ENCODE measurements at places on chromosomes 2 and 18.

GRCh38 chr2:201203916-201204654 lies 21.1 kb downstream of the CASP10 start:
- no peak for DNase-seq

DNA sequence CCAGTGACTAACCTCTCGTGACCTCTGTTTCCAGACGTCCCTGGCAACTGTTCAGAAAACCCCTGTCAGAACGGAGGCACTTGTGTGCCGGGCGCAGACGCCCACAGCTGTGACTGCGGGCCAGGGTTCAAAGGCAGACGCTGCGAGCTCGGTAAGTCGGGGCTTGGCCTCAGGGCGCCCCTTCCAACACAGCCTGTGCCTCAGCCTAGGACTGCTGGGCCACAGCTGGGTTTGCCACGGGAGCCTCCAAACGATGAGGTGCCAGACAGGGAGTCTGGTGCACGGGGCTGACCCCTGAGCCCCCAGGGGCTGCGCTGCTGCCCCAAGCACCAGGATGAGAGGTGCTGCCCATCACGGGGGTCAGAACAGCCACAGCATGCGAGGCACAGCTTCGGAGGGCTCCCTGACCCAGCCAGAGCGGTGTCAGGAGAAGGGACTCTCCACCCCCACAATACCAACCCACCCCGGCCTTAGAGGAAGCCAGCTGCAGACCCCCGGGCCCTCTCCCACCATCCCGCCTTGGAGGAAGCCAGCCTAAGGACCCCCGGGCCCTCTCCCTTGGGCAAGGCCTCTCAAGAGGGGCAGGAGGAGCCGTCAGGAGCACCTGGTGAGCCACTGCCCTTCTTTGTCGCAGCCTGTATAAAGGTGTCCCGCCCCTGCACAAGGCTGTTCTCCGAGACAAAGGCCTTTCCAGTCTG lies 20.3 kb downstream of the MTERF4 start:
- DNase-seq, result no peak

DNA sequence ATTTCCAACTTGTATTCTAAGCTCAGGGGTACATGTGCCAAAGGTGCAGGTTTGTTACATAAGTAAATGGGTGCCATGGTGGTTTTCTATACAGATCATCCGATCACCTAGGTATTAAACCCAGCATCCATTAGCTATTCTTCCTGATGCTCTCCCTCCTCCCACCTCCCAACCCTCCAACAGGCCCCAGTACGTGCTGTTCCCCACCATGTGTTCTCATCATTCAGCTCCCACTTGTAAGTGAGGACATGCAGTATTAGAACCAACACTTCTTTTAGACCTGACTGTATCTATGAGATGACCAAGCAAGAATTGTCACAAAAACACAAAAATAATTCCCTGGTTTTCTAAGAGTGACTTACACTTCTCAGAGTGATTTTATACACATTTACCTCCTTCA lies 83.0 kb downstream of the VIT start:
- DNase-seq, result no peak

DNA sequence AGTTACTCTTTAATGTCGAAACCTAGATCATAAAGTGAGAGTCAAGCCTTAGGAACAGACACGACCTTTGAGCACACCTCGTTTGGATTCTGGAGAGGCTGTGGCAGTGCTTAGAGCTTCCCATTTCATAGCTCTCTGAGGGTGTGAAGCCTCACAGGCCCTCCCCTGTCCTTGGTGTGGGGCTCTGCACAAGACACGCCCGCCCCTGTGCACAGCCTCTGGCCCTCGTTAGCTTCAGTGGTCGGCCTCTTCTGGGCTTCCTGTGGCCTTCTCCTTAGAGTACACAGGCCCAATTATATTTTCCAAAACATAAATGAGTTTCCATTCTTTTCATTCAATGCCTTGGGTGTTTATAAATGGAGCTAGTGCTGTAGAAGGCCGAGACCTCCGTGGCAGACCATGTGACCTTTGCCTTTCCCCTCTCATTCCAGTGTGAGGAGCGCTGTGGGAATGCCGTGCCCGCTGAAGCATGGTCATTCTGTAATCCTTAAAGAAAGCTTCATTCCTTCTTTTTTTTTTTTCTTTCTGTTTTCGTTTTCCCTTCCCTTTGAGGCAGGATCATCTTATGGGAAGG lies 208.6 kb downstream of the DCDC2C start:
- no peak for DNase-seq

DNA sequence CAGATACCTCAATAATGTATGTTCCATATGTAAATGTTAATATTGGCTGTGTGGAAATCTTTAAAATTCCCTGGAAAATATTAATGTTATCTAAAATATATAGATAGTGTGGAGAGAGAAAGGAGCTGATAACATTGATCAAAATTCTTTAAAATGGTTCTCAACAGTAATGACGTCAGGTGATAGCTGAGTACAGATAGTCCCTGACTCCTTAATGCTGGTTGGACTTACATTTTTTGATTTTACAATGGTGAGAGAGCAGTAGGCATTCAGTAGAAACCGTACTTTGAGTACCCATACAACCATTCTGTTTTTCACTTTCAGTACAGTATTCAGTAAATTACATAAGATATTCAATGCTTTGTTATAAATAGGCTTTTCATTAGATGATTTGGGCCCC lies 146.6 kb downstream of the GALNT3 start:
- no peak for DNase-seq

GRCh38 chr2:238893349-238894000 lies 45.6 kb downstream of the TWIST2 start:
- DNase-seq, result no peak

- no peak for DNase-seq
Measured at GRCh38 chr2:68813596-68813995, 57.6 kb downstream of the BMP10 start.

GRCh38 chr2:60148716-60149115 lies 404.7 kb downstream of the BCL11A start:
- no peak for DNase-seq

DNA sequence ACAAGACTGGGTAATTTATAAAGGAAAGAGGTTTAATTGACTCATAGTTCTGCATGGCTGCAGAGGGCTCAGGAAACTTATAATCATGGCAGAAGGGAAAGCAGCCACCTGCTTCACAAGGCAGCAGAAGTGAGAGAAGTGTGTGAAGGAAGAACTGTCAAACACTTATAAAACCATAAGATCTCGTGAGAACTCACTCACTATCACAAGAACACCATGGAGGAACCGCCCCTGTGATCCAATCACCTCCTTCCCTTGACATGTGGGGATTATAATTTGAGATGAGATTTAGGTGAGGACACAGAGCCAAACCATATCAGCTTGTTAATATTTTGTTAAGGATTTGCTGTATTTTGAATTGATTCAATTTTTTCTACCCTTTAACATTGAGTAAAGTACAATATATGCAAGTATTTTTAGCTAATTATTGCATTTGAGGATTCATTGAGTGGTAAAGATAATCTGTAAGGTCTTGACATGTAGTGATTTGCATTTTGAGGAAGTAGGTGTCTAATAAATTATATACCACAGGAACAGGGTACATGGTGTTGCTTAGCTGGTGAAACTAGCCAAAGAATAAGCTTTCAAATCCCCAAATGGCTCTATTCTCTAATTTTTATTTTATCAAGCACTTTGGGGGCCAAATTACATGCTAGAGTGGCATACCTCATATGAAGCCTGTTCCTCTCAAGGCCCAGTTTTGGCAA lies 3.9 kb upstream of the C2orf69 start:
- DNase-seq, result no peak

GRCh38 chr18:7291046-7291445 lies 60.2 kb downstream of the LRRC30 start:
- DNase-seq, result no peak

- no peak for DNase-seq
Measured at GRCh38 chr2:12534646-12535263, 182.0 kb upstream of the TRIB2 start.

GRCh38 chr18:46295416-46295815 lies 191.2 kb downstream of the HAUS1 start:
- no peak for DNase-seq

GRCh38 chr18:45014047-45014501 lies 333.4 kb downstream of the SETBP1 start:
- no peak for DNase-seq

GRCh38 chr2:230715201-230715600 lies 2.6 kb downstream of the CAB39 start:
- DNase-seq, result no peak

DNA sequence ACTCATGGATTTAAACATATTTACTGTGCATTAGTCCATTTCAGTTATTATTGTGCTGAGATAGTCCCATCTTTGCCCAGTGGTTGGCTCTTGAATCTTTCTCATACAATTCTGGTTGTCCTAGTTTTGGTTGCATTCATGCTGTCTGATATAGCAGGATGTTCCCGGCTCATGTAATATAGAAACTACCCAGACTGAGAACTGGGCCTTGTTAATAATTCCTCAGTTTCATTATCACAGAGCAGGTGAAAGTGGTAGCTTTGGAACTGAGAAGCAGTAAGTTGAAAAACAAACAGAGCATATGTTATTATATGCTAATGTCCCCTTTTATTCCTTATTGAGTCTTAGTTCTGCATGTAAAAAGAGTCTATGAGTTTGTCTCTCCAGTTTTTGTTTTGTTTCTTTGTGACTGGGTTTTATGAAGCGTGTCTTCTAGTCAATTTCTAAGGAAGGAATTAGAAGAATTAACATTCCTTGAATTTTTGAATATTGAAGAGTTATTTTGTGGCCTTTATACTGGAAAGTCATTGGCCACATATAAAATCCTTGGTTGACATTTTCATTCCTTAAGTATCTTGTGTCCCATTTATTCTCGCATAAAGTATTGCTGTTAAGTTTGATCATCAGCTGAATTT lies 43.3 kb downstream of the EIF5B start:
- DNase-seq, result no peak

DNA sequence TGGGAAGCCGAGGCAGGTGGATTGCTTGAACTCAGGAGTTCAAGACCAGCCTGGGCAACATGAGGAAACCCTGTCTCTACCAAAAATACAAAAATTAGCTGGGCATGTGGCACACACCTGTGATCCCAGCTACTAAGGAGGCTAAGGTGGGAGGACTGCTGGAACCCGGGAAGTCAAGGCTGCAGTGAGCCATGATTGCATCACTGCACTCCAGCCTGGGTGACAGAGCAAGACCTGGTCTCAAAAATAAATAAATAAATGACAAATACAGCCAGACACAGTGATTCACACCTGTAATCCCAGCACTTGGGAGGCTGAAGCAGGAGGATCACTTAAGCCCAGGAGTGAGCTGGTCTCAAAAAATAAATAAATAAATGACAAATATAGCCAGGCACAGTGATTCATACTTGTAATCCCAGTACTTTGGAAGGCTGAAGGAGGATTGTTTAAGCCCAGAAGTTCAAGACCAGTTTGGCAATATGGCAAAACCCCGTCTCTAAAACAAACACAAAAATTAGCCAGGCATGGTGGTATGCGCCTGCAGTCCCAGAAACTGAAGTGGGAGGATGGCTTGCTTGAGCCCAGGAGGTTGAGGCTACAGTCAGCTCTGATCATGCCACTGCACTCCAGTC lies 6.2 kb downstream of the KANSL3 start:
- DNase-seq, result no peak

GRCh38 chr2:199955007-199955338 lies 318 bp downstream of the TYW5 start:
- DNase-seq, result no peak

DNA sequence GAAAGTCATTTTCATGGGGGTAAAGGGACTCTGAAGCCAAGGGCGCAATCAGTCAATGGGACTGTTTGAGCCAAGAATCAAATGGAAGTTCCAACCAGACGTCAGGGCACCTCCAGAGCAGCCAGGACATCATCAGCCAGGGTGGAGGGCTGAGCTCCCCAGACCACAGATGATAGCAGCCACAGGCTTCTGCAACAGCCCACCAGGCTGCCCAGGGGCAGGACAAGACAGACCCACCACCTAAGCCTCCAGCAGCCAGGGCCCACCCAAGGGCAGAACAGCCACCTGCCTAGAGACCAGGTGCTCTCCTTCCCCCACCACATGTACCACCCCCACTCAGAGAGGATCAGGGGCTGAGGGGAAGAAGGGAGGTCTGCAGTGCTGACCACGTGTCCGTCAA lies 53.8 kb upstream of the SLC66A3 start:
- no peak for DNase-seq

- no peak for DNase-seq
Measured at GRCh38 chr2:171529914-171530313, 7.6 kb downstream of the CYBRD1 start.

GRCh38 chr2:173048522-173048896 lies 27.1 kb upstream of the MAP3K20 start:
- DNase-seq, result no peak

Data from urinary bladder (tissue), 4 donors.